ENCODE measurements at places on chromosomes 3 and 15.

DNA sequence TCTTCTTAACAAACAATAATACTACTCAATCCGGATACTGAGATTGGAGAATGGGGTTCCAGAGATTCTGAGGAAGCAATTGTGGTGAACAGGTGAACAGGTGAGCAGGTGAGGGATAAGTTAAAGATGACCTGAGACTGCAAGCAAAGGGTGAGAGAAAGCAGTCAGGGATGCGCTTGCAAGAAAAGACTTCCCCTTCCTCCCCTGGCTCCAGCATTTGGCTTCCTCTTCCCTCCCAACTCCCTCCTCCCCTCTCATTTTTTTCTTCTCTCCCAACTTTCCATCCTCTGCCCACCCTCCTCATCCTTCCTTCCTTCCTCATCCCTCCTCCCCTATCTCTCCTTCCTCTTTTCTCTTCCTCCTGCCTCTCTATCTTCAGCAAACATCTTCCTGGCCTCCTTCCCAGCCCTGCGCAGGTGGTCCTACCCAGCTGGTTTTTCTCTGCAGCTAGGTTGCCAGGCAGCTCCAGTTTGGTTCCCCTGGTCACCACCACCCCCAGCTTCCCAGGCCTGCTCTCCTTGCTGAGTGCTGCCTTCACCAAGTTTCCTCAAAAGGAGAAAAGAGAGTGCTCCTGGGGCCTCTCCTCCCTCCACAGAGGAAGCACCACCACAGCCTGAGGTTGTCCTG is 10.4 kb upstream of the VIPR1 start:
- DNase-seq = peak; percentile 16

DNA sequence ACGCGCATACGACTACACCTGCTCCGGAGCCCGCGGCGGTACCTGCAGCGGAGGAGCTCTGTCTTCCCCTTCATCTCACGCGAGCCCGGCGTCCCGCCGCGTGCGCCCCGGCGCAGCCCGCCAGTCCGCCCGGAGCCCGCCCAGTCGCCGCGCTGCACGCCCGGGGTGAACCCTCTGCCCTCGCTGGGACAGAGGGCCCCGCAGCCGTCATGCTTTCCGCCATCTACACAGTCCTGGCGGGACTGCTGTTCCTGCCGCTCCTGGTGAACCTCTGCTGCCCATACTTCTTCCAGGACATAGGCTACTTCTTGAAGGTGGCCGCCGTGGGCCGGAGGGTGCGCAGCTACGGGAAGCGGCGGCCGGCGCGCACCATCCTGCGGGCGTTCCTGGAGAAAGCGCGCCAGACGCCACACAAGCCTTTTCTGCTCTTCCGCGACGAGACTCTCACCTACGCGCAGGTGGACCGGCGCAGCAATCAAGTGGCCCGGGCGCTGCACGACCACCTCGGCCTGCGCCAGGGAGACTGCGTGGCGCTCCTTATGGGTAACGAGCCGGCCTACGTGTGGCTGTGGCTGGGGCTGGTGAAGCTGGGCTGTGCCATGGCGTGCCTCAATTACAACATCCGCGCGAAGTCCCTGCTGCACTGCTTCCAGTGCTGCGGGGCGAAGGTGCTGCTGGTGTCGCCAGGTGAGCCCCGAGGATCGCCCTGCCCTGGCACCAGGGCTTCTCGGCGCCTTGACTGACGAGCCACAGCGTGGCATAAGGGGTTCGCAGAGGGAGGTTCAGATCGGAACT is 420 bp downstream of the SLC27A2 start:
- DNase-seq = peak; percentile 25

- DNase-seq = no peak
Measured at GRCh38 chr15:85607842-85608241, 186.9 kb downstream of the KLHL25 start.

DNA sequence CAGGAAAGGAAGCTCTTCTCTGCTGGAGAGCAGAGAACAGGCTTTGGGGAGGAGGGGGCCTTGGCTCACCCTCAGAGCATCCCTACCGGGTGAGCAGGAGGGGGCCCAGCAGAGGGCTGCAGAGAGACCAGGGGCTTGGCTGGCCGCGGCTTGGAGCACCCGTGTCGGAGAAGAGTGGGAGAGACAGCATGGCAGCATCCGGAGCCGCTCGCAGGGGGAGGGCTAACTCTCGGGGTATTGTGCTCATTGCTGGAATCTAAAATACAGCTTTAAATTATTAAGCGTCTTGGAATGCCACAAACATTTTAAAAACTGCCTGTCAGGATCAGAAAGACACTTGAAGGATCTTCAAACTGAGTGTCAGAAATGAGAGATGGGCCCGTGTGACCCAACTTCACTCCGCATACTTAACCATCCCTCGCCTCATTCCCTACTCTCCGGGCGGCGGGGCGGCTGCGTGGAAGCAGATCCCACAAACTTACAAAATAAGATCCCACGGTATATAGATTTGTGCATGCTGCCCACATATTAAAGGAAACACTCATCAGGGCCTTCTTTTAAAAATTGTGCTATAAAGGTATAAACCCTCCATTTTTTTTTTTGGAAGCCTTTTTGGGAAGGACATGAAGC is 53.9 kb downstream of the EIF4E3 start:
- no peak for DNase-seq

DNA sequence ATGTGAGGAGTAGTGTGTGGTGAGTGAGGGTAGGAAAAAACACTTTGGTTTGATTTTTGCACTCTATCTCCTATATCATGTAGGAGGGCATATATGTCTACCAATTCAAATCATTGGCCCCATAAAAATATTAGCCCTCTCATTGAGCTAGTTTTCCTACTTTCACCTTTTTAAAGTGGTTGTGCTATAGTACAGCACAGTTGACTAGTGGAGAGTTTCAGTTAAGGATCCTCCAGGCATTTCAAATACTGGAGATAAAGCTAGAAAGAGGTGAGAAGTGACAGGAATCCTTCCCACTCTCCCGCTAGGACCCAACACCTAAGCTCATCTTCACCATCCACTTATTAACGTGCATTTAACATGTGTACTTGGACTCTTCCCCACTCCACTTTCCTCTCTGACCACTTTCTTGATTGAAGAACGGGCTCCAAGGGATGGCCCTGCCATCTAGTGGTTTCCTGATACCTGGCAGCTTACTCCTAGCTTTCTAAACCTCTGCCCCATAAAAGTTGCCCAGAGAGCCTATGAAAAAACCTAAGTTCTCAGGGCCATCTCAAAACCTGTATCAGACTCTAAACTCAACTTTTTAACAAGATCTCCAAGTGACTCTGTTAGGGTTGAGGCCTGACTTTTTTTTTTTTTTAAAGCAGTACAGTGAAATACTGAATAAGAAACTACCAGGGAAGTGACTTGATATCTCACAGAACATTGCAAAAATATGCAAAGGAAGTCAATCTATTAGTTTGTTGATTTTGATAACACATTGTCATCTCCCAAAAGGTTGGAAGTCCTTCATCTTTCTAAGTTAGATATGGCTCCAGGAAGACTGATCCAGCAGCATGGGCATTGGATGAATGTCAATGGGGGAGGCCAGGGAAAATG is 17.9 kb downstream of the IL12A start:
- peak; percentile 43 for DNase-seq

- DNase-seq = no peak
Measured at GRCh38 chr3:12729051-12729651, 29.9 kb downstream of the TMEM40 start.

GRCh38 chr3:26105261-26105660 is 315.4 kb downstream of the OXSM start:
- DNase-seq = no peak

DNA sequence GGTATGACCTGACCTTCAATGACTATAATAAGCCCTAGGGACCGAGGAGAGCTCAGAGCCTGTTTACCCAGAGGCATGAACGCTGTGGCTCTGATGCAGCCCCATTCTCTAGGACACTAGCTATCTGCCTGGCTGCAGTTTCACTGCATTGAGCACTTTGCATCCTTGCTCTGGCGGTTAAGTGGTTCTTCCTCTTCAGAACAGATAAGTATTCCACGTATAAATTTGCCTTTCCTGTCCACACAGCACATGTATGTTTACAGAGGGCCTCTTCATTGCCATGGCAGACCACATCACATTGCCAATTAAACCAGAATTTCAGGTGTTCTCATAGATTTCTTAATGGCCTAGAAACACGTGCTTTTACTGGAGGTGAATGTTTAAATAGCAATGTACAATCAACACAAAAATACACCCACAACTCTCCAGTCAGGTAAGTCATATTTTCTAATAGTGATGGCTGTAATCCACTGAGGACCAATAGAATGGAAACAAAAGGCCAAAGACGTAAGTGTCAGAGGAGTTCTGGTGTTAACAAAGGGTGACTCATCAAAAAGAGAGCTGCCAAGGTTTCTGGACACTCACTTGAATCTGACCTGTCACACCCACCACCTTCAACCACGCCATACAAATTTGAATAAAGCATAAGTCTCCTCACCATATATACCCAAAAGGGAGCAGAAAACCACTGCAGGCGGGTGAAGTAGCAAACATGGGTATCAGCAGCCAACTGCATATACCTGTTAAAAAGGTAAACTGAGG is 553.4 kb downstream of the OCA2 start:
- no peak for DNase-seq

DNA sequence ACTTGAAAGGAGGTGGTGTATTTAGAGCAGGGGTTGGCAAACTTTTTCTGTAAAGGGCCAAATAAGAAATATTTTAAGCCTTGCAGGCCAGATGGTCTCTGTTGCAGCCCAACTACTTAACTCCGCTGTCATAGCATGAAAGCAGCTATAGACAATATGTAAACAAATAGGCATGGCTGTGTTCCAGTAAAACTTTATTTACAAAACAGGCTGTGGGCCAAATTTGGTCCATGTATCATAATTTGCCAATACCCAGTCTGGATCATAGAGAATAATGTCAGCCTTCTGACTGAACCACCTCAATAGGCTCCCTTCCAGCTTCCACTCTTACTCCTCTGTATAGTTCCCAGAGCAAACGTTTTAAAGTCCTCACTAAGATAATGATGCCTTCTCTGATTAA is 638.8 kb upstream of the CFAP20DC start:
- DNase-seq = no peak

DNA sequence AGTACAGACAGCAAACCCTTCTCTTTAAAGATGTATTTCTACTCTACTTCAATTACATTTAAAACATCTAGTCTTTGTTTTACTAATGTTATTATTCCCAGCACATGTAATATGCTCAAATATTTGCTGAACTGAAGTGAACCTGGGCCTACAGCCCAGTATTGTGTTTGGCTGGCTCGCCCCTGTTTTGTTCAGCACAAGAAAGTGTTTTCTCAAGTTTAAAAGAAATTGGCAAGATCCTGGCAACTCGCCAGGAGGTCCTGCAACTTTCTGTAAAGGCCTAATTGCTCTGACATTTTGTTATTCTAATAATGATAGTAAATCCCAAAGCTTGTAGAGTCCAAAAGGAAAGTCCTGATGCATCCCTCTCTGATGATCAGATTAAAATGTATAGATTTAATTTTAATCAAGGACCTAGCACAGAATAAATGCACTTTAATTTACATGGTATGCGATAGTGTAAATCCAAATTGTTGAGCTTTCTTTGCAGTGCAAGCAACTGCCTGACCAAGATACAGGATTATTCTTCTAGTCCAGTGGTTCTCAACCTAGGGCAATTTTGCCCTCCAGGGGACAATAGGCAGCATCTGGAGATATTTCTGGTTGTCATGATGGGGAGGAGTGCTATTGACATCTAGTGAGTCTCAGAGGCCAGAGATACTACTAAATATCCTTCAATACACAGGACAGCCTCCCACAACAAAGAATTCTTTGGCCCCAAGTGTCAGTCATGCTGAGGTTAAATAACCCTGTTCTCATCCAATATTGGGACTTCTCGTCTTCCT is 35.7 kb upstream of the TMOD3 start:
- DNase-seq = no peak

DNA sequence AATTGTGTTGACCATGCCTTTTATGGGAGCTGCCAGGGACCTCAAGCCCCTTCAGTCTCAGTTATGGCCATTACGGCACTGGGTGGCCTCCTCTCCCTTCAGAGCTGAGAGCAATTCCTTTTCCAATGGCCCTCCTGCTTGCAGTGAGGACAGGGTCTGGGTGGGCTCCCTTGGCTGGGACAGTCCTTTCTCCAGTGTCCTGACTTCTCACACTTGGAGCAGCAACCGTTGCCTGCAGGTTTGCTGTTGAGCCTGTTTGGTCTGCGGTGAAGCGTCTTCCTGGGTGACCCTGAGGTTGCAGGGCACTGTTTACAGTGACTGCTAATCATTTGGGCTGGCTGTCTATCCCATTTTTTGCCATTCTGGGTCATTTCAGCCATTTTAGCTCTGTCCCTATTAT is 3.5 kb upstream of the CCDC80 start:
- DNase-seq = no peak

DNA sequence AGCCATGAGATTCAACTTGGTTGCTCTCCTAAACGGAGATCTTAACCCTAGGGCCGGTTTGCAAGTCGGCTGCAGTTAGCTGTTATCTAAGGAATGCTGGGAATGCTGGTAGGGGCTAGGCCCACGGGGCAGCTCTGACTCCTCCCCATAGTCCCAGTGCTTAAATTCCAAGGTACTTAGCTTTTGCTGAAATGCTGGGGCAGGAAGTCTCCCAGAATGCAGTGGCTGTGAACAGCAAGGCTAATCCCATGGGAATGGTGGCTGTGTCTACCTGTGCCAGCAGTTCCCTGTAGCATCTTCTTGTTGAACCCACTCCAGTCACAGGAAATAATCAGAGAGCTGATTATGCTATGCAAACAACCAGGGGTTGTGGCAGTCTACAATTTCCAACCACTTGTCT is 102.5 kb upstream of the TJP1 start:
- no peak for DNase-seq

DNA sequence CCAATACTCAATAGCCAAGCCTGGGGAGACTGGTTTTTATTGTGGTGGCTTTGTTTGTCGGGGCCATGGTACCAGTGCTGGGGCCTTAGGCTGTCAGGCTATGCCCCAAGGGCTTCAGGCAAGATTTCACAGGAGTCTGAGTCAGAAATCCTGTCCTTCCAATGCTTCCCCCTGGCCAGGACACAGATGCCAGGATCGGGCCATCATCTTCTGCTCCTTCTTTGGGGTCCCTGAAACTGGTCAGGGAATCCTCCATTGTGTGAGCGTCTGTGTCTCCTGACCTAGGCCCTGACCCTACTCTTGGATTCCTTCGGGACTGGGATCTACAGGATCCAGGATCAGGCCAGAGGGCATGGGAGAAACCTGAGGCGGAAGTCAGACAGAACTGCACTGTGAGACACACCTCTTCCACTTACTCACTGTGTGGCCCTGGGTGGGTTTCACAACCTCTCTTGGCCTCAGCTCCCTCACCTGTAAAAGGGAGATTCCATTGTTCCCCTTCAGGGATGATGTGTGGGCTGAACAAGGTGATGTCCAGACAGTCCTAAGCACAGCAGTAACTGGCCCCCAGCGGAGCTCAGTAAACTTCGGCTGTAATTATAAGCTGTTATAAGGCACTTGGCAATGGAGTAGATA is 292.7 kb downstream of the UACA start:
- no peak for DNase-seq

DNA sequence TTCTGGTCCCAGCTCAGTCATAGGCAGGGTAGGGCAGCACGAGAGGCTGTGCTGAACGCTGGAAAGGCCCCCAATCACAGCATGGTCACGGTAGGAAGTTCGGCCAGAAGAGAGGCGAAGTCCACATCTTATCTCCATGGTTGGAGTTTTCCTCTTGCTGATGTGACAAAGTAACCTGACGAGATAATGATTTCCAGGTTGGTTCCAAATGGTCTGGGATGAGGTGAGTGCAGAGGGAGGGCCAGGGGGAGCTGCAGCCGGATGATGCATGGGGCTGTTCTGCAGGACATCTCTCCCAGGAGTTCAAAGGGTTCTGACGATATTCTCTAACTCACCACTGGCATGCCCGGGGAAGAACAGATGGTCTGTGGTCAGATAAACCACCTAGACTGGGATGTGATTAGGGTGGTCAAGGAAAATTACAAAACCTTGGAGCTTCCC is 83.2 kb upstream of the WNT5A start:
- DNase-seq = no peak
